Stimulated activated CD8-positive, alpha-beta memory T cell treated with anti-CD3 and anti-CD28 coated beads, Interleukin-4, amount 100 ng/mL, for 24 hours (primary cell): ENCODE measurements at places on chromosomes 5 and 9.

DNA sequence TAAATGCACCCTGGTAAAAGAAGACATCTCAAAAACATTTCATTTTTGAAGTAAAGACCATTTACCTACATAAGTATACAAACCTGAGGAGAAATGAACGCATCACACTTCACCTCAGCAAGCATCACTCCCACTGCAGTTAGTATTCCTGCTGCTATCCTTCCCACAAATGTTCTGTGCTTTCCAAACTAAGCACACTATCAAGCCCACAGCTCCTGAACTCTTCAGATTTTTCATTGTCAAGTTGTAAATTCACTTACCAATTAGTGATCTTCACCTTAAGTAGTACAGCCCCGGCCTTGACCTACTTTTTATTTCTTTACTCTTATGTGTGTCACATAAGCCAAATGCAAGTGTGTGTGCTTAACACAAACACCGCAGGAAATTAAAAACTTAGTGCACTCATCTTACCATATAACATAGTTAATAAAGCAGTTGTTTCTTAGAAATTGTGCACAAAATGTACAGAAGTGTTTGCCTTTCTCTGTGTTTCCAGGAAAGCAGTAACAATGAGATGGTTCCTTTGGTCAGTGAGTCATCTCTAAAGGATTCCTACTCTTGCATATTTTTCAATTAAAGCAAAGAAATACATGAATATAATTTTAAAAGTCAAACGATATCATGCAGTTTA lies 169.4 kb downstream of the APBA1 start:
- no peak for DNase-seq

- DNase-seq, result no peak
Measured at GRCh38 chr5:125316915-125317535, 570.6 kb upstream of the ZNF608 start.

GRCh38 chr9:115374724-115375268 lies 256.8 kb upstream of the TNC start:
- no peak for DNase-seq

GRCh38 chr5:32255540-32255900 lies 57.2 kb downstream of the MTMR12 start:
- DNase-seq, result no peak

GRCh38 chr9:77712533-77713130 lies 64.5 kb upstream of the GNA14 start:
- DNase-seq, result no peak
